ENCODE measurements at places on chromosomes 7 and 10. TPM values are rescaled to one million over a fixed set of nuclear protein-coding genes. Genes with fewer than 3 reads are reported as not detected.

GATA3 gene
- total RNA-seq, result 0.29 TPM

AS3MT gene
- 0.88 TPM for total RNA-seq

SLC29A4 gene
- total RNA-seq, result 1.0 TPM

FAM25G gene
- not detected for total RNA-seq

PPP1R3A gene
- total RNA-seq, result not detected

MMP21 gene
- total RNA-seq, result not detected

SBDS gene
- 71.3 TPM for total RNA-seq

EXOC6 gene
- total RNA-seq, result 36.3 TPM

LEP gene
- not detected for total RNA-seq

COL13A1 gene
- 34.2 TPM for total RNA-seq

ANKRD61 gene
- total RNA-seq, result 0.44 TPM

TEX36 gene
- not detected for total RNA-seq

MMD2 gene
- total RNA-seq, result not detected

ERV3-1 gene
- 10.9 TPM for total RNA-seq

MKX gene
- 0.14 TPM for total RNA-seq

HPS1 gene
- 40.4 TPM for total RNA-seq

TET1 gene
- 7.3 TPM for total RNA-seq

SEMA3D gene
- total RNA-seq, result 1.3 TPM

PDE6C gene
- total RNA-seq, result not detected

CDC14C gene
- total RNA-seq, result not detected

SPDYE5 gene
- total RNA-seq, result not detected

CLDN15 gene
- 5.9 TPM for total RNA-seq

SPDYE16 gene
- not detected for total RNA-seq

DOCK4 gene
- 12.5 TPM for total RNA-seq

VGF gene
- total RNA-seq, result not detected

MRC1 gene
- under 0.01 TPM for total RNA-seq

FMC1 gene
- 9.6 TPM for total RNA-seq

AMZ1 gene
- total RNA-seq, result 0.88 TPM

FGFR2 gene
- 2.6 TPM for total RNA-seq

DTX2 gene
- 11.3 TPM for total RNA-seq

MMRN2 gene
- total RNA-seq, result 2.0 TPM

SFRP5 gene
- not detected for total RNA-seq

ACTR3C gene
- total RNA-seq, result 2.0 TPM

CHRM2 gene
- total RNA-seq, result 20.8 TPM

LSM8 gene
- total RNA-seq, result 23.4 TPM

All from placental pericyte (primary cell).